ENCODE measurements at places on chromosomes 16 and 17. TPM values are rescaled to one million over a fixed set of nuclear protein-coding genes. Genes with fewer than 3 reads are reported as not detected.

Gene HBA1
- polyA plus RNA-seq, result 1,043 TPM

Gene TMC7
- 1.9 TPM for polyA plus RNA-seq

Gene CASKIN1
- polyA plus RNA-seq, result 3.1 TPM

Gene PLA2G10
- 0.72 TPM for polyA plus RNA-seq

Gene AOC2
- 1.0 TPM for polyA plus RNA-seq

Gene OTOA
- polyA plus RNA-seq, result 0.19 TPM

Gene LYRM9
- 13.4 TPM for polyA plus RNA-seq

Gene CD300A
- 2.2 TPM for polyA plus RNA-seq

Gene RHBDL3
- 1.7 TPM for polyA plus RNA-seq

Gene TSNAXIP1
- 2.0 TPM for polyA plus RNA-seq

Gene ACSM2A
- polyA plus RNA-seq, result 0.34 TPM

Gene NOL3
- polyA plus RNA-seq, result 44.3 TPM

Gene PRCD
- 4.6 TPM for polyA plus RNA-seq

Gene SDR42E2
- not detected for polyA plus RNA-seq

Gene FAM171A2
- 166 TPM for polyA plus RNA-seq

Gene TBC1D28
- polyA plus RNA-seq, result 0.36 TPM

Gene FAM83G
- polyA plus RNA-seq, result 0.46 TPM

Gene RCVRN
- polyA plus RNA-seq, result 1.1 TPM

Gene ENDOV
- polyA plus RNA-seq, result 23.3 TPM

Gene DPEP2NB
- not detected for polyA plus RNA-seq

Gene CES4A
- polyA plus RNA-seq, result 2.6 TPM

Gene TBX6
- polyA plus RNA-seq, result 0.77 TPM

Gene CDH13
- 57.0 TPM for polyA plus RNA-seq

Gene SLC12A3
- 0.05 TPM for polyA plus RNA-seq

Gene RPS6KB1
- polyA plus RNA-seq, result 39.0 TPM

Gene RAB11FIP4
- 0.93 TPM for polyA plus RNA-seq

Gene PRSS21
- polyA plus RNA-seq, result not detected

Gene RASD1
- 6.9 TPM for polyA plus RNA-seq

Gene HID1
- polyA plus RNA-seq, result 7.9 TPM
